Fibroblast of skin of left biceps (primary cell): ENCODE measurements at places on chromosomes 12 and 14.

GRCh38 chr14:68131907-68132306 is 312.3 kb downstream of the RAD51B start:
- no peak for DNase-seq

GRCh38 chr12:110046451-110047187 is 1.7 kb downstream of the C12orf76 start:
- no peak for DNase-seq

DNA sequence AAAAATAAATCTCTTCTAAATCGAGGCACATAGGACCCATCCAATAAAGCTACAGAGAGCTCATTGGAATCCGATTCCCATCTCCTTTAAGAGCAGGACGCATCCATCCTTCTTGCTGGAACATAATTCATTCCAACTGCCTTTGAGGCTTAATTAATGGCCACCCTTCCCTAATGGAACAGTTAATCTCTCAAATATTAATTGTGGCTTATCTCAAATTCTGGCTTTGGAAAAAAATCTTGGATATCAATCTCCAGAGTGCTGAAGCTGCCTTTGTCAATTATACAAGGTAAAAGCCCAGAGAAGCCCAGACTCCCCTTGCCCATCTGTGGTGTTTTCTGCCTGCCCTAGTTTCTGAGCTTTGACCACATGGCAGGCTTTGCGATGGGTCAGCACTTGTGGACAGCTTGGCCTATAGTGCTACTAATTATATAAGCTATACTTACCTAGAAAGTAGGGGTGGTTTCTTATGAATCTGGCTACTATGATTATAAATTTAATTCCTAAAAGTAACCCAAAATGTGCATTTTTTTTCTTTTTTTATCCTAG is 246.3 kb downstream of the NUAK1 start:
- DNase-seq = no peak

DNA sequence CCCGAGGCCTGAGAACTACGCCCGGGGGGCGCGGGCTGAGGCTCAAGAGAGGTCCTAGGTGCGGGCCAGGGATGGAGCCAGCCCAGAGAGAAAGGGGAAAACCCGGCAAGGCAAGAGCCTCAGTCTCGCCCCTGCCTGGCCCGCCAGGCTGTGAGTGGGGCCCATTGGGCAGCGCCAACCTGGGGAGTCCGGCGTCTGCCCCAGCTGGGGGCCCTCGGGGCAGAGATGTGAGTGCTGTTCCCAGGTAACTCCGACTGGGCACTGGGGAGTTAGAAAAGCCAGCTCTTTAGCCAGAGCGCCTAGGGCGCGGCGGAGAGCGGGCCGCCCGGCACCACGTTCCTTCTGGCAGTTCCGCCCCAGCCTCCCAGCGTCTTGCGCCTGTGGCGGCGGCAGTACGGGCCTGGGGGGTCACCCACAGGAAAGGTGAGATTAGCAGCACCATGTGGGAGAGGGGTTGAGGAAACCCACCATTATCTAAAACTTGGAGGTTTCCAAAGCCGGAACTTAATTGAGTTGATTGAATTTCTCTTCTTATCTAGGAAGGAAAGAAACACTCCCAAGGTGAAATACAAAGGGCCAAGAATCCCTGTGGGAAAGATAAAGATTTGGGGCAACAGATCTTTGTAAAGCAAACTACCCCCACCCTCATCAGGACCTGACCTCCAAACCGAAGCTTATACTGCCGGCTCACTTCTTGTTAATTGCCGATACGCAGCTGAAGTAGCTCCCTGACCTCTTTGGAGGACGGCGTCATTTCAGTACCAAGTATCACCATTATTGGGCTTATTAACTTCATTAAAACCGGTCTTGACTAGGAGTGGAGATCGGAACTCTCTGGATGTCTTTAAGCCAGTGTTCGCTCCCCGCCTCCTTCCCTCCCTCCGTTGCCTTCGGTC is 11.6 kb downstream of the OTX2 start:
- DNase-seq = no peak

DNA sequence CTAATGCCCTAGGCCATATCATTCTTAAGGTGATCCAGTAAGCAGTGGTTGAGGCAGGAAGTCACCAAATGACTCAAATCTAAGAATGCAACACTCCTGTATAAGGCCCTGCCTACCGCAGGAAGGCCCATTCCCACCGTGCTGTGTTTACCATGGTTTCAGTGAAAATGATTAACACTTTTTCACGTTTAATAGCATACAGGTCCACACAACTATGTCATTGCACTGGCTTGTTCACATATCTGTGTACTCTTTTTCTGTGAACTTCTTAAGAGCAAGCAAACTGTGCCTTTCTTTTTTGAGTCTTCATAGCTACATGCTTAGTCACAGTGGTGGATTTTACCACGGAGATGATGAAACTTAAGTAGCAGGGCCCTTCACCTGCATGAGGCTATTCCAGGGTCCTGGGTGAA is 214.9 kb downstream of the CNTN1 start:
- peak; percentile 10 for DNase-seq

DNA sequence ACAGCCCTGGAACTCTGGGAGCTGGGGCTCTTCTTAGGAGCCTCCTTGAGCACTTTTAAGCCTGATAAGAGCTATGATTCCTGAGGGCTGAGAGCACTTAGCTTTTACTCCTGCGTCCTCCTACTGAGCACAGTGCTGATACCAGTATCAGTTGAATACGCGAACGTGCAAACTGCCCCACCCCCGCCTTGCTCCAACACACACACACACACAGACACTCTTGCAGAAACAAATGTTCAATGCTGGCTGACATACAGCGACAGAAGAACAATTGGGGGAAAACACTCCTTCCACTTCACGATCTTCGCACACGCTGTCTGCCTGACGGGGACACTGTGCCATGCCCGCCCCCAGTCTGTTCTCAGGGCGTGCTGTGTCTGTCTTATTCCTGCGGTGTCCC is 57.2 kb upstream of the DLK1 start:
- DNase-seq = no peak

DNA sequence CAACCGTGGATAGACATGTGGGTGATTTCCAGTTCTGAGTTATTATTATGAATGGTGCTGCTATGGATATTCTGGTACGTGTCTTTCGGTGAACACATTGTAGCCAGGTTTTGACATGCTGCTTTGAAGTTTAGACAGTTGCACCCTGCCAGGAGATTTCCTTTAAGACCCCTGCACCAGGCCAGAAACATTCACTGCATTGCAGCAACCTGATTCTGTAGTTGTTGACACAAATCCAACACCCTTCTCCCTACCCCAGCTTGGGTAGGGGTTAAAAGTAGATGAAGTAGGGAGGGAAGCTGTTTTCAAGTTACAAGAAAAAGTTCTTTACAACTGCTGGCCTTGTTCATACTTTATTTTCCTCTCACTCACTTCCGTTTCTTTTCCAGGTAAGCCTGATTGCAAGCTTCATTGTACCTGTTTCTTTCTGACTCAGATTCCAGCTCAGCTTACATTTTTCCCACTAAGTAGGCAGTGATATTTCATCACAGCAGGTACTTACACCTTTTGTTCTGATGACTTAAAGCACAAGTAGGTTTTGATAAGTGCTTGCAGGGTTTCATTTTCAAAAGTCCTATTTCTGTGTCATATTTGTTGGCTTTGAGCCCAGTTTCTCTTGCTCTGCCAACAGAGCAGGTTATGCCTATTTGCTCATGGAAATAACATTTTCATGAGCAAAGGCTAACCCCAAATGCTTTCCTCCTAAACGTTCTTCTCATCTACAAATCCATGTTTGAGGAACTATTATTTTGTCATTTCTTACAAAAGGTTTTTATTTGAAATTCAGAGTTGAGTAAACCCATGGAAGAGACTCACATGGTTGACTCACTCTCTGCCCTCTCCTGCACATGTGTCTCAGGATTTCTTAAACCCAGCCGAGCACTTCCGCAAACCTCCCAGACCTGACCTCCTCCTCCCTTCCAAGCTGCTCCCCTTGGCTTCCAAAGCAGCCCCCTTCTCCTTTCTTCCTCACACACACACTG is 12.1 kb upstream of the LTA4H start:
- DNase-seq = no peak

DNA sequence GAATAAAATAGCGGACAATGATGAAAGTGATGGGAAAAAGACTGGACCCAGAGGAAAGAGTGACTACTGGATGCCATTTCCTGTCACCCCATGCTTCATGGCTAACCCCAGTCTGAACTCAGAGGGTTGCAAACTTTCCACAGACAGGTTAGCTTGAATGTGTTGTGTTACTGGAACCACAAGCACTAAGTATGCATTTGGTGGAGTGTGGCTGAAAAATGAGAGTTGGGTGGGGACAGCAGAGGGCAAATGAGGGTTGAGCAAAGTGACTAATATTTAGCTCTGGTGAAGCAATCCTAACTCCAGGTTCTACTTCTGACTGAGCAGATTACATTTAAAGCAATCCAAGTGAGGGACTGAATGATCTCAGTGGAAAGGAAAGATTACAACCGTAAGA is 1.6 kb downstream of the SLC16A7 start:
- peak; percentile 95 for DNase-seq

DNA sequence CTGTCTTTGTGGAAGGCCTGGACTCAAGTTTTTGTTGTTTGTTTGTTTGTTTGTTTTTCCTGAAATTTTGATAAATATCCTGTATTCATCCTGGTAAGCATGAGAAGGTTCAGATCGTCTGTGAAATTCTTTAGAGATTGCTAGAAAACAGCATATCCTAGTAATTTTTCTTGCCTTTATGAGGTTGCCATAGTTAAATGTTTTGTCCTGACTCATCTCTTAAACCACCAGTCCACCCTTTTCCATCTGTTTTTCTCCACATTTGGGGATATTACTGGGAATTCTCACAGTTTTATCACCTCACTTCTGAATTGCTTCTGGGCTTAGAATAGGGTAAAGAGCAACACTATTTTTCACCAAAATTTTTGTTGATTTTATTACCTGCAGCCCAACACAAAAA is 248.3 kb downstream of the FBXL14 start:
- DNase-seq = peak; percentile 45

DNA sequence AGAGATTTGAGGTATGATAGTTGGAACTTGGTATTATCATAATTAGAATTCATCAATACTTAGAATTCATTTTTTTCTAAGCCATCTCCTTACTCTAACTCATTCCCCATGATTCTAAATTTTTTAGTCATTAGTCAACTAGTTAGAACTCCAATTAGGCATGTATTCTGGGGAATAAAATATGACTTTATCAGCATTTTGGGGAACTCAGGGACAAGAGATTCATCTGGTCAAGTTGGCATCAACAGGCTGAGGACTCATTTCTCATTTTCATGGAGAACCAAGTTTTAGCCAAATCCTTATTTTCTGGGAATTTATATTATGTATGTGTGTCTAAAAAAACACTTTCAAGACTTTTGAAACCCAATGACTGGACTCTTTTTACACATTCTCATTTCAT is 29.2 kb downstream of the DIP2B start:
- DNase-seq = no peak

- no peak for DNase-seq
These were observed 15.9 kb upstream of the HHIPL1 start for GRCh38 chr14:99628887-99629618.

GRCh38 chr12:15899282-15899870 is 11.8 kb upstream of the DERA start:
- no peak for DNase-seq

DNA sequence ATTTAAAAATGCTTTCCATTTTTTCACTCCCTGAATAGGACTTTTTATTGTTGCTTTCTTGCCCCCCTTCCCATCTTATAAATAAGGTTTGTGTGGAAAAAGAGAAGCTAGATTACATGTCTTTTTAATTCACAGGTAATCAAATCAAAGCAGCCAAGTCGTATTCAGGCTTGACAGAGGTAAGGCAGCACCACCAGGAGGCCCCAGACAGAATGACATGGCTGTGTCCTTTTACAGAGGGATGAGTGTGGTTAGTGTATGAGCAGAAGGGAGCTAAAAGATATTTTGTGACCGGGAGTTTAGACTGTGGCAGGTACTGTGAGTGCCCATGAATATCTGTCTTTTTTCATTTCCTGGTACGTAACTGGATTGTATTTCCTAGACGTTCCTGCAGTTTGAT is 596.1 kb downstream of the ETNK1 start:
- no peak for DNase-seq

GRCh38 chr12:105480162-105480561 is 149.7 kb downstream of the C12orf75 start:
- no peak for DNase-seq

GRCh38 chr12:46468160-46468559 is 95.6 kb upstream of the SLC38A2 start:
- DNase-seq = no peak

GRCh38 chr12:47385653-47386052 is 305.9 kb upstream of the AMIGO2 start:
- DNase-seq = no peak

DNA sequence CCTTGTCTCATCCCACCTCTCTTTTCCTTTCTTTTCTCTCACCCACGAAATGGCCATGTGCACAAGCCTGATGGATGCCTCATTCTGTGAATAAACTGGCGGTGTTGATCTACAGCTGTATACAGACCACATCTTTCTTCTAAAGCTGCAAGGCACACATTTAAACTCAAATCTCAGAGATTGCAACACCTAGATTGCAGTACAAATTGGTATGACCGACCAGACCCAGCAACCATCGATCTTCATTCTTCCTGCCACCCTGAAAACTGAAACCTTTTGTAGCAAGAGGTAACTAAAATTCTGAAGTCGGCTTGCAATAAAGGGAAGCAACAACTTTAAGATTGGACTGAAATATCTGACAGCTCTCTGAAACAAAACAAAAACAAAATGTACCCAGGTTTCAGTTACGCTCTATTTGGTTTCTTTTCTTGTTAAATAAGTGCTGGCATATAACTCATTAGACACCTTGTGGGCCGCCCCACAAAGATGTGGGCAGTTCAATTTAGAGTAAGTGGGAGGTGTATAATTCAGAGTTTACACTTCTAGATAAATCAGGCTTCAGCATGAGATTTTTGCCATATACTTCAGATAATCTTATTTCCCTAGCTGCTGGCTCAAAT is 390.0 kb upstream of the NOVA1 start:
- DNase-seq = no peak

DNA sequence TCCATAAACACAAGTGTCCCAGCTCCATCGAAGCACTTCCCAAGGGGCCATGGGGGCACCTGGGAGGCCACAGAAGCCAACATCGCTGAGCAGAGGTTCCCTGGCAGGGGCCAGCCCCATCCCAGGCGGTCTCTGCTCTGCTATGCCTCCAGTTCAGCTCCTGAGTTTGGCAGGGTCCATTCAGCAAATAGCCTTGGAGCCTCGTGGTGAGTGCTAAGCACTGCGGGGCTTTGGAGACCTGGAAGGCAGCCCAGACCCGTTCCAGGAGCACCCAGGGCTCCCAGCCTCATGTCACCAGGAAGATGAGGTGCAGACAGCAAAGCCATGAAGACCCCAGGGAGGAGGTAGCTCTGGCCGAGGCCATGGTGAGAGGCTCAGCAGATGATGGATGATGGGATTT is 109.5 kb downstream of the LGMN start:
- no peak for DNase-seq

- DNase-seq = no peak
These were observed 17.0 kb upstream of the DICER1 start for GRCh38 chr14:95174184-95174792.

GRCh38 chr12:83153177-83153576 is 466.5 kb downstream of the TMTC2 start:
- no peak for DNase-seq

DNA sequence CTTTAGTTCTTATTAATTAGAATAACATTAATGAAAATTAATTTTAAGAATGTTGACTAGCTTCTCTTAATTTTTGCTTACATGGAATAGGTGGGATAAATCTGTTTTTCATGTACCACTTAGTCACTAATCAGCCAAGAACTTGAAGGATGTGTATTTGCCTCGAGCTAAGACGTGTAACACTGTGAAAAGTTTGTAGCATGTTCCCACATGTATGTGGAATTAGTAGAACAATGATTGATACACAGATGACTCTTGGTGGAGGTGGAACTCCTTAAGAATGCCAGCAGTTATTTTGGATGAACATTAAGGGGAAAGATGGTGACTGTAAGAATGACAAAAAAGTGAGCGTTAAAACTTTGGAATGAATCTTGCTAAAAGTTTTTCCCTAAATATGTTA is 435.7 kb upstream of the MDGA2 start:
- DNase-seq = no peak
